GM13976 (cell line): ENCODE measurements at places on chromosomes 1 and 21.

DNA sequence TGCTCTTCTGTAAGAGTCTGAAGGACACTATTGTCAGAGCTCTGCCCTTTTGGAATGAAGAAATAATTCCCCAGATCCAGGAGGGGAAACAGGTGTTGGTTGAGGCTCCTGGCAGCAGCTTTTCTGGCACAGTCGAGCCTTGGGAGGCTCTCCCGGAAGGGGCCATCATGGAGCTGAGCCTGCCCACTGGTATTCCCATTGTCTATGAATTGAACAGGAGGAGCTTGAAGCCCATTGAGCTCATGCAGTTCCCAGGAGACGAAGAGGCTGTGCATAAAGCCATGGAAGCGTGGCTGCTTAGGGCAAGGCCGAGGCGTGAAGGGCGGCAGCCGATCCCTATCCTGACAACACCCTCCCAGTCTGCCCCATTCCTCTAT lies 26.6 kb downstream of the UBE4B start:
- no peak for DNase-seq

GRCh38 chr1:48223366-48224240 lies 1.1 kb downstream of the SLC5A9 start:
- no peak for DNase-seq

DNA sequence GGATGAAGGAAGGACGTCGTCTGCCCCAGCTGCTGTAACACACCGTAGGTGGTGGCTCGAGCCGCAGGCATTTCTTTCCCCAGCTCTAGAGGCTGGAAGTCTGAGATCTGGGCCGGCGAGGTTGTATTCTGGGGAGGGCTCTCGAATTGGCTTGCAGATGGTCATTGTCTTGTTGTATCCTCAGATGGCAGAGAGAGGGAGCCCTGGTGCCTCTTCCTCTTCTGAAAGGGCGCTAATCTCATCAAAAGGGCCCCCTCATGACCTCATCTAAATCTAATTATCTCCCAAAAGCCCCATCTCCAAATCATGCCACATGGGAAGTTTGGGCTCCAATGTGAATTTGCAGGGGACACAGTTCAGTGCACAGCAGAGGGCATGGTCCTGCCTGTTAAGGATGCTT lies 109.0 kb downstream of the SIK1 start:
- no peak for DNase-seq

- no peak for DNase-seq
Observed at GRCh38 chr1:163378554-163378953, 56.8 kb downstream of the NUF2 start.

DNA sequence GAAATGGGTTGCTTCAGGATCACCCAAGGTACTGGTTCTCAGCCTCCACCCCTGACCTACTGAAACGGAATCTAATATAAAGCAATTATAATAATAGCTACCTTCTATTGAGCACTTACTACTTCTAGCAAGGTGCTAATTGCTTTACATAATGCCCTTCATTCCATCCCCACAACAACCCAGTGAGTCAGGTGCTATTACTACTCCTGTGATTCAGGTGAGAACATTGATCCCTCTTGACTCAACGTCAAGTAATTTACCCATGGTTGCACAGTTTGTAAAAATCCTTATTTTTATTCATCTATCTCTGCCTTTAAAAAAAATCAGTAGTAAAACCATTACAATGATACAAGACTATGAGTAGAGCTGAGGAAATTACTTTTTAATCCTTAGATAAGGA lies 85.2 kb downstream of the UCHL5 start:
- no peak for DNase-seq

- DNase-seq = no peak
Observed at GRCh38 chr1:112956544-112957132, 642 bp upstream of the SLC16A1 start.

DNA sequence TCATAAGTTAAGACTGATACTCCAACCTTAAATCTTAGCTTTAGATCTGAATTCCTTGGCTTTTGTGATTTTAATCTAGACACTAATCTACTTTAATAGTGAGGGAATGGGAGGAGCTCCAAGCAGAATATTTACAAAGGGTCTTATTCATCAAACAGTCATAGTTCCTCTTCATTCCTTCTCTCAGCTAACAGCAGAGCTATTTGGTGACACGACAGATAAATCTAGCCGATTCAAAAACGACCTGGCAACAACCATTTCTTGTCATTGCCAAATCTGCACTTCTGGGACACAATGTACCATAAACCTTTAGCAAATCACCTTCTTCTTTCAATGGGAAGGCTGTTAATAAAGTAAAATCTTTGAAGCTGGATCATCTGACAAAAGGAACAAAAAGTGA lies 52.8 kb upstream of the FOXD3 start:
- DNase-seq = no peak

DNA sequence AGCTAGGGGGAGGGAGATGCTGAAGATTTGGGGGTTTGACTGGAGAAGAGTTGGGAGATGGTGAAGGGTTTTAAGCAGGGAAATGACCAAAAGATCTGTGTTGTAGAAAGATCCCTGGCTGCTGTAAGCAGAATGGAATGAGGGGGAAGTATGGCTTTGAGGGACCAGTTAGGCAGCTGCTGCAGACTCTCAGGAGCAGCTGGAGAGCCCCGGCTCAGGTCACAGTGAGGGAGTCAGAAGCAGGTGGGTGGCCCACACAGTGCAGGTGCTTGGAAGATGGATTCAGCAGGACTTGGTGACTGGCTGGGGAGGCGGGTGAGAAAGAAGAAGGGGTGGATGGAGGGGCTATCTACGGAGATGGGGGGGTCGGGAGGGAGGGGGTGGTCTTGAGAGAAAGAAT lies 35.7 kb downstream of the EDN2 start:
- DNase-seq = no peak

DNA sequence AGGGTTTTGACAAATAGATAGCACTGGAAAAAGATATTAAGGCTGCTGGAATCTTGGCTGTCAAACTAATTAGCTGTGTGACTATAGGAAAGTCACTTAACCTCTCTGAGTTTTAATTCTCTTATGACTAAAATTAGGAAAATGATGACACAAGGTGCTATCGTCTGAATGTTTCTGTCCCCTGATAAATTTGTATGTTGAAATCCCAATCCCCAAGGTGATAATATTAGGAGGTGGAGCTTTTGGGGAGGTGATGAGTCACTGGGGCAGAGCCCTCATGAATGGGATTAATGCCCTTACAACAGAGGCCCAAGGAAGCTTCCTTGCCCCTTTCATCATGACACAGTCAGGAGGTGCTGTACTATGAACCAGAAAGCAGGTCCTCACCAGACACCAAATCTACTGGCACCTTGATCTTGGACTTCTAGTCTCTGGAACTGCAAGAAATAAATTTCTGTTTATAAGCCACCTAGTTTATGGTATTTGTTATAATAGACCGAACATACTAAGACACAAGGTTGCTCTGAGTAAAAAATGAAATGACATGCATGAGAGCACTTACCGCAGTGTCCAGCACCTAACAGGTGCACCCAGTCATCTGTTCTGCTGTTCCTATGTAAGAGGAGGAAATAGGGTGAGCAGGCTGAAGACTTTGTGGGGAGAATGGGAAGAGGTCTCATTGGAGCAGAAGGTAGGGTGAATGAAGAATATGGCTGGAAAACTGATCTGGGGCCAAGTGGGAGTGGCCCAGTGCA lies 26.3 kb upstream of the DISP1 start:
- no peak for DNase-seq

DNA sequence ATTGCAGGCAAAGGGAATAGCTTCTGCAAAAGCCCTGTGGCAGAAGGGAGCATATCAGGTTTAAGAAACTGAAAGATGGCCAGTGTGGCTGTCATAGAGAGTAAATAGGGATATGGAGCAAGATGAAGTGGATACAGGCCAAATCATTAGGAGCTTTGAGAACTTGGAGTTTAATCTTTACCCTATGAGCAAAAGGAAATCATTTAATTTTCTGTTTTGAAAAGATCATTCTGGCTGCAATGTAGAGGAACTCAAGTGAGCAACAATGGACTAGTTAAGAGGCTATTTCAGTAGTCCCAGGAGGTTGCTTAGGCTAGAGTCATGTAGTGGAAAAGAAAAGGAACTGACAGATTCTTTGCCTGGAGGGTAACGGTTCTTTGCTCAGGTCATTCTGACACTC lies 47.2 kb downstream of the RAP1A start:
- no peak for DNase-seq
